ENCODE measurements at places on chromosomes 2 and 18.
A peak's percentile ranks its signal among the peaks of the same experiment; 100 is the strongest.

GRCh38 chr2:145725876-145726275, 1206.0 kb upstream of the ZEB2 start:
- DNase-seq: no peak

- no peak for DNase-seq
These were observed 22.3 kb downstream of the EFEMP1 start for GRCh38 chr2:55901322-55901721.

- no peak for DNase-seq
These were observed 706.7 kb upstream of the TMEFF2 start for GRCh38 chr2:192901446-192901845.

DNA sequence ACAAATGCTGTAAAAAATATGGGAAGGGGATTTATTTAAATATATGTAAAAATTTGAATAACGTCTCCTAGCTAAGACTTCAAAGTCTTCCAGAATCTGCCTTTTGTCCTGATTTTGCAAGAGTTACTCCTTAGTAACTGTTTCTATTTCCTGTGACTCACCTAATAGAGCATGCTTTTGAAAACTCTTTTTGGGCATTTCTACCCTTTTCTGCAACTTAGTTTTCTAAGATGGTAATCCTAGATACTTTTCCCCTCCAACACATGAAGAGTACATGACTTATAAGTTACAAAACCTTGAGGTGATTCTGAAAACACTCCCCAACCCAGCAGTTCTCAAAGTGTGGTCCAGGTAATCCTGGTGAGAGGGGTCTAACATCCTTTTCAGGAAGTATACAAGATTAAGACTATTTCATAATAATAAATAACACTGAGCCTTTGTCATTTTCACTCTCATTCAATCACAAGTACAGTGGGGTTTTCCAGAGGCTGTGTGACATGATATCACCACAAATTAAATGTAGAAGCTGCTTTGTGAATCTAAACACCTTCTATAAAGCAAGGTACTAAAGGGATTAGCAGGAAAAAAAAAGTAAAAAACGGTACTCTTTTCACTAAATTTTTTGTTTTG, 31.9 kb downstream of the PPP4R3B start:
- DNase-seq: peak; percentile 29

DNA sequence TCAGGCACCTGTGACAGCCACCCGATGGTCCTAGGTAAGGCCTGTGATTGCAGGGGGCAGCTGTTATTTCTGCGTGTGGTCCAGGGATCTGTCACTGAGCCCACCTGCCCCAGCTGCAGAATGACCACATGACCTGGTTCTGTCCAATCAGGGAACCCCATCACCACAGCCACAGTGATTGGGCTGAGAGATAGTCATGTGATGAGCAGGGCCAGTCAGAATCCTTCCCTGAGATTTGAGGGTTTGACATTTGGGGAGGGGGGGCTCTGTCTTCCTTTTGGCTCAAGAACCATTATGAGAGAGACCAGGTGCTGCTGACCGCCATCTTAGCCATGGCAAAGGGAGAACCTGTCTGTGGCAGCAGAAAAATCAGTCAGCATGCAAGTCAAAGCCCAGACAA, 147.2 kb downstream of the SMAD7 start:
- DNase-seq: no peak

GRCh38 chr2:1605102-1606045, 138.9 kb downstream of the PXDN start:
- DNase-seq: no peak

DNA sequence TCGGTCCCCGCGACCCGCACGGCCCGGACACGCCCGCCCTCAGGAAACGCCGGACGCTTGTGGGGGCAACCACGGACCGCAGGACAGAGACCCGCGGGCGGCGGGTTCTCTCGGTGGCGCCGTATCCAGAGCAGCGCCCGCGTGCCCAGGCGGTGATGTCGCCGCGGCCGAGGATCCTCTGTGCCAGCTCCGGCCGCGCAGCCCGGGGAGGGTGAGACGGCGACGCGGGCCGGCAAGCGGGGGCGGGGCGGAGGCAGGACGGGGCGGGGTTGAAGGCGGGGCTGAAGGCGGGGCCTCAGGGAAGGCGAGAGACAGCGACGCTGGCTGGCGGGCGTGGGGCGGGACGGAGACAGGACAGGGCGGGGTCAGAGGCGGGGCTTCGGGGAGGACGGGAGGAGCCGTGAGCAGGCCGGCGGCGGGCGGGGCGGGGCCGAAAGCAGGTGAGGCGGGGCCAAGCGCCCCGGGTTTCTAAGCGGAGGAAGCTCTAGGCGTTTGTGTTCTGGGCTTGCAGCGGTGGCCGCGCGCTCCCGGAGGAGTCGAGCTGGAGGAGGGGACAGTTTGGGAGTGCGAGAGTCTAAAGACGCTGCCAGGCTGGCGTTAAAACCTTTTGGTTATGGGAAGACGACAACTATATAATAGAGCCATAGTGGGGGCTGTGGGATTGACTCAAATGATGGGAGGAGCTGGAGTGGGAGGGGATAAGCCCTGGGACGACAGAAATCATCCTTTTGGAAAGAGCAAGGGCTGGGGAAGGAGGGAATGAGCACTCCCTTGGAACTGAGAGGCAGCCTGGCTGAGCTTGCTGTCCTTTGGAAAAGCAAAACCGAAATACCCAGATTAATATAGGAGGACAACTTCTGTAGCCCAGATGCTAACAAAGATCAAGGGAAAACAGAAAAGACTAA, at the start of gene DSEL:
Gene DSEL (minus strand): TSS at position 182 of the 905 bp plus-strand sequence. CDS start 2,112 bp downstream, outside the sequence.
- DNase-seq: peak; percentile 93

GRCh38 chr2:189074506-189074905, 100.3 kb downstream of the COL3A1 start:
- DNase-seq: no peak

GRCh38 chr2:127762441-127762840, 48.5 kb downstream of the WDR33 start:
- DNase-seq: no peak

- peak; percentile 28 for DNase-seq
These were observed 871.8 kb downstream of the SLC4A3 start for GRCh38 chr2:220499225-220499624.

DNA sequence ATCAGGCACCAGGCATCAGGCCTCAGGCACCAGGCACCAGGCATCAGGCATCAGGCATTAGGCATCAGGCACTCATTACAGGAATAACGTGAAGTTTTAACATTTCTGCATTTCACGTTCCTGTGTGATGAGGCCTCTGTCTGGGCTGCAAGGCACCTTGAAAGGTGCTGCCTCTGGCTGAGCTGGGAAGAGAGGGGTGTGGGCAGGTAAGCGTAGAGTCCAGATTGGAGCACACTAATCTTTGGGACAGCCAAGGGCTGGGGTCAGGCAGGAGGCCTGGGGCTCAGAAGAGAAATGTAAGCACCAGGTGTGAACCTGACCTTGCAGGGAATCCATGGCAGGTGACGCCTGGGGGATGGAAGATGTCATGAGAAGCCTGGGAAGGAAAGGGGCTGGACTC, 25.3 kb upstream of the SNTG2 start:
- no peak for DNase-seq

DNA sequence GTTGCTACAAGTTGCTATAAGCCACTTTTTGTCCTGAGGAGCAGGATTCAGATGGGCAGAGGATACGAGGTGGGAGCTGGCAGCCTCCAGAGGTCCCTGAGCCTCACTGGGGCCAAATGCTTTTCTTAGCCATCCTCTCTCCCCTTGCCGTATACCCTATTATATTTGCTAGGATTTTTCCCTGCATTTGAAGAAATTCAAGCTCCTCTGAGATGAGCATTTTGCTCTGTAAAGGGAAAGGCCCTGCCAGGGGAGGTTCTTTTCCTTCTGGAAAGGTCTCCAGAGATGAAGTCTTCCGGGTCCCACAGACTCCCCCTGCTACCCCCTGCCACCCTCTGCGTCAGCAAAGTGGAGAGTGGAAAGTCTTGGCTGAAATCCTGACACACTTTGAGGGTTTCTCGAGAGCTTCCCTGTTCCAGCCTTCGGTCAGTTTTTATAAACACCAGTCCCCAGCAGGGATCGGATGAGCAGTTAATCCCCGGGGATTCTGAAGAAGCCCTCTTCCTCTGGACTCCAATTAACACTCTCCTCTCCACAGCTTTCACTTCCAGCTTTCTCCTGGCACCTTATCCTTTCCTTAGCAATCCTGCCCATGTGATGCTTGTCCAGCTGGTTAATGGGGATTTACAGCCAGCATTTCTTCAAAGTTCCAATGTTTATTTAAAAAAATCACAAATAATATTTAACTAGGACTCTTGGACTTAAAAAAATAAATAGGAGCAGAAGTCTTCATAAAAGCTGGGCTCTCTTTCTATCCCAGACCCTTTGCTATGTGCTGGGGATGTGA, 13.1 kb downstream of the CYRIA start:
- DNase-seq: no peak

GRCh38 chr2:102129951-102130646, 12.4 kb upstream of the IL1R1 start:
- no peak for DNase-seq

- no peak for DNase-seq
These were observed 122.5 kb downstream of the SLC39A10 start for GRCh38 chr2:195779491-195779890.

GRCh38 chr2:166768393-166769123, 119.7 kb upstream of the XIRP2 start:
- DNase-seq: no peak

DNA sequence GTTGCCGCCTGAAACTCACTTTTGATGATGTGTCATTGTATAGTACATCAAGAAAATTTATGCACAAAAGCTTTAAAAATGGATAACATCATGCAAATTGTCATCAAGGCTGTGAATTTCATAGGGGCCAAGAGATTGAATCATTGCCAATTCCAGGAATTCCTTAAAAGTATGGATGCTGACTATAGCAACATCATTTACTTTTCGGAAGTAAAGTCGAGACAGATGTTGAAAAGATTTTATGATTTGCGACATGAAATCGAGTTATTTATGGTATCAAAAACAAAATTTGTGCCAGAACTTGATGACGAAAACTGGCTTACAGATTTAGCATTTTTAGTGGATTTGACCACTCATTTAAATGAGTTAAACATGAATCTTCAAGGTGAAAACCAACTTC, 56.3 kb downstream of the ASB1 start:
- DNase-seq: no peak

DNA sequence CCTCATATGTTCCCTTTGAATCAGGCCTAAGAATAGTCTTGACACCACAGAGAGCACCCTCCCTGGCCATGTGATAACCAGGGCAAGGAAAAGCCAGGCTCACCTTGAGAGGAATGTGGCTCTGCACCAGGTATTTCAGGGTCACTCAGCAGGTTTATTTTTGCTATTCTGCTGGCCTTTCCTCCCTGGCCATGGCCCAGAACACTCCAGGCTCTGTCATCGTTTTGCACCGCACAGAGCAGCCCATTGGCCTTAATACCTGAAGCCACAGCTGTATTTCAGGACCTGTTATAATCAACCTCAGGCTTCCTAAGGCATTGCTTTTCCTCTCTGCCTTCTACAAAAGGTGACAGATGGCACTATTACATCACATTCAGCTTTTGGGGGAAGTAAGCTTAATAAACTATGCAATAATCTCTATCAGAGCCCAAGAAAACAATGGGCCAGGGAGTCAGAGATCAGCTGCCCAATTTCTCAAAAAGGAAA, 668.3 kb downstream of the IRS1 start:
- no peak for DNase-seq

DNA sequence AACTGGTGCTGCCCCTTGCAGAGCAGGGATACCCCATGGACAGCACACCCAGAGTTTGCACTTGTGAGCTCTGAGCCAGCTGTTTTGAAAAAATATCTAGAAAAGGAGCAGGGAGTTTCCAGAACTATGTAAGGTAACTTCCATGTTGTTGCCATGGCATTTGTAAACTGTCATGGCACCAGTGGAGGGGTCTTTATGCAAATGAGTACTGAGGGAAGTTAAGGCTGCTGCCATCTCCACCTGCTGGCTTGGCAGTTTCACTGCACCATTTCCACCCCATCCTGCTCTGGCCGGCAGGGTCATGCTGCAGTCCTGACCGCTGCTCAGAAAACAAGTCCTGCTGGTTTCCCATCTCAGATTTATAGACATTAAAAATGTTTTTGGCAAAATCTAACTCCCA, 52.3 kb upstream of the SNTG2 start:
- no peak for DNase-seq

- no peak for DNase-seq
These were observed 44.7 kb upstream of the TMEM131 start for GRCh38 chr2:98040331-98040939.

DNA sequence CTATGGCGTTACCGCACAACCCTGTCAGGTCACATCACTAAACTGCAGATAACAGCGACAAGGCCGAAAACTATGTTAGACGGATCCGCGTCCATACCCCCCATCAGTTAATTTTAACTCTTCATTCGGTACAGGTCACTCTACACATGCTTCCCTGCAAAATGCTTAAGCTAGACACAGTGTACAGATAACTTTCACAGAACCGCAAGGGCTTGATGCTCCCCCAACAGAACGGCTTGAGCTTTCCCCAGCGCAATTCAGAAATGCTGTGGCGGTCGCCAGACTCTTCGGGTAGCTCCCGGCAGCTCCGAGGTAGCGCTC, 283 bp upstream of the RBBP8 start:
- no peak for DNase-seq

GRCh38 chr2:68937346-68938055, 15.2 kb downstream of the GKN2 start:
- DNase-seq: no peak

DNA sequence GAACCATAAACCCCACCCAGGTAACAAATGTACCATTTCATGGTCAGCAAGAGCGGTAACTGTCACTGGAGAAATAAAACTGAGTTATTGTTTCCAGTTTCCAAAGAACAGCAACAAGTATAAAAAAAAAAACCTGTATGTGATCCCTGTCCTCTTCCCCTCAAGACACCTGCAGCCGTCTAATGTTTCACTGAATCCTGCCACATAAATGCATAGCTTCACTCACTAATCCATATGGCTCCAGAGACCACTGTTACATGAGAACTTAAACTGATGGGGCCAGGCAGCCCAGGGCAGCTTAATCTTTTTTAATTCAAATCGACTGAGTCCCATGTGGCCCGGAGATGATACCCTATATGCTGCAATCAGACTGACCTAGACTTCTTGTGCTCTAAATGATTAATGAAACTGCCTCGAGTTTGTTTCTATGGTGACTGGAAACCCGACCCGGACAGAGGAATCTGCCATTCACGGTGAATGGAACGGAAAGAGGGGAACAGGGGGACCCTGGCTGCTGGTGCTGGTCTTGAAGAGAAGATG, 60.9 kb upstream of the SIX2 start:
- no peak for DNase-seq

- no peak for DNase-seq
These were observed 71.2 kb upstream of the STPG4 start for GRCh38 chr2:47226132-47226922.

GRCh38 chr2:57880446-57880845, 166.2 kb upstream of the VRK2 start:
- no peak for DNase-seq
